NCI-H774 (cell line): ENCODE measurements at places on chromosomes 5 and 9.
A peak's percentile ranks its signal among the peaks of the same experiment; 100 is the strongest.

DNA sequence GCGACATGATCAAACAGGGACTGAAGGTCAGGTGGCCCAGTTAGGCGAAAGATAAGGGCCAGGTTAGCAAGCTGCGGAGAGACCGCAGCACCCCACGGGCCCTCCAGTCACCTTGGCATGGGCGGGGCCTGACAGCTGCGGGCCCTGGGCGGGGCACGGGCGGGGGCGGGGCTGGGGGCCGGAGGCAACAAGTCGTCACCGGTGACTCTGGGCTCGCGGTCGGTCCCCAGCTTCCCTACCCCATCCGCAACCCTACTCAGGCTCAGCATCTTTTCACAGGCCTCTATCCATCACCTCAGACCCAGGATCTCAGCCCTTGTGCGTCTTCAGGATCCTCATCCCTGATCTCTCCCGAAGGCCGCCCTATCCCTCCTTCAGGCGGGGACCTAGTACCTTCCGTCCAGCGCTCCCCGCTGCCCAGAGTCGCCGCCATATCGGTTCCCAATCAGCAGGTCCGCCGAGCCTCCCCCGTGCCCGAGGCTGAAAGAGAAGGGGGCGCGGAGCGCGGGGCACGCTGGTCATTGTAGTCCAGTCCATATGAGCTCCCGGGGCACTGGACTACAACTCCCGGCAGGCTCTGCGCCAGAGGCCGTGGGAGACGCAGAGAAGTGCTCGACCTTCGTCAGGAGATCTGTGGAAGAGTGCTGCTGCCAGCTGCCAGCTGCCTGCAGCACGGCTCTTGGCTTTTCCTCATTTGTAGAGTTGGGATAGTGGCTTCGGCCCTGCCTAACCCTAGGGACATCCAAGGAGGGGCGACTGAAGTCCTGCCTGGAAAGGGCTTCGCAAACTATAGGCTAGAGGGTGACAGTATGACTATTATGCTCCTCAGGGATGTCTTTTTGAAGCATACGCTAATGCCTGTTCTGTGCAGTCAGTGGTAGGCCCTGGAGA lies at the start of gene DNAJC18:
Gene DNAJC18 (minus strand): TSS at position 513 of the 891 bp plus-strand sequence. CDS start 80 bp downstream, at position 433.
- DNase-seq = peak; percentile 86

GRCh38 chr5:159835548-159835947 lies 80.7 kb upstream of the ADRA1B start:
- no peak for DNase-seq

- DNase-seq = no peak
These were observed 9.9 kb upstream of the OSMR start for GRCh38 chr5:38835887-38836286.

DNA sequence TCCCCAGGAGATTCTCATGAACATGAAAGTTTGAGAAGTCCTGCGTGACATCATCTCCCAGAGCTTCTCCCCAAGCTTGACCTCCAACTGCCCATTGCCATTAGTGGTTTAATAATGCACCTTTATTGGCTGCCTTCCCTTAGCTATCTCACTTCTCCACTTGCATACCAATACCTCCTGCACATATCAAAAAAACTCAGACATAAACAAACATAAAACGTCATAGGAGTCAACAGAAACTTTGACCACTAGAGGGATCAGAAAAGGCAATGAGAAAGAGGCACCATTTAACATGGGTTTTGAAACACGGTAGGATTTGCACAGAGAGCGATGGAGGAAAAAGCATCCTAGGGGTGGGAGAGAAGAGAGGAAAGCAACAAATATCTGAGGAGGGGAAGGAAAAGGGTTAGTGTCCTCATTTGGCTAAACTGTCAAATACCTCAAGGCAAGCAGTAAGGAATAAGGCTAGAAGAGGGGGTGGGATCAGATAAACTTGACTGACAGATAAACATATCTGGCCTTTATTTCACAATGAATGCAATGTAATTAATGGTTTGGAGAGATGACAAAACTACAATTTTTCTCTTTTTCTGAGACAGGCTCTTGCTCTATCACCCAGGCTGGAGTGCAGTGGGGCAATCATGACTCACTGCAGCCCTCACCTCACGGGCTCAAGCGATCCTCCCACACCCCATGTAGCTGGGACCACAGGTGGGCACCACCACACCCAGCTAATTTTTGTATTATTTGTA lies 27.0 kb downstream of the GNAQ start:
- DNase-seq = no peak
